ENCODE measurements at places on chromosomes 2 and 18. TPM values are rescaled to one million over a fixed set of nuclear protein-coding genes. Genes with fewer than 3 reads are reported as not detected.

Gene SOX11
- total RNA-seq, result 2.8 TPM

Gene WIPF1
- 20.9 TPM for total RNA-seq

Gene SULT1C4
- 2.4 TPM for total RNA-seq

Gene LHCGR
- total RNA-seq, result 0.24 TPM

Gene EPB41L3
- 14.0 TPM for total RNA-seq

Gene WDR12
- 31.0 TPM for total RNA-seq

Gene MTCL1
- 16.3 TPM for total RNA-seq

Gene DAPL1
- not detected for total RNA-seq

Gene NR4A2
- total RNA-seq, result 1.1 TPM

Gene PIEZO2
- 0.46 TPM for total RNA-seq

Gene RAB11FIP5
- 38.1 TPM for total RNA-seq

Gene WDR54
- total RNA-seq, result 2.6 TPM

Gene FOXD4L1
- not detected for total RNA-seq

Gene TBR1
- 0.05 TPM for total RNA-seq

Gene GRHL1
- 1.1 TPM for total RNA-seq

Gene KIF5C
- total RNA-seq, result 0.73 TPM

Gene SUMO1
- 59.5 TPM for total RNA-seq

Gene SCRN3
- total RNA-seq, result 39.4 TPM

Gene RND3
- total RNA-seq, result 46.9 TPM

Gene CROCC2
- total RNA-seq, result not detected

Gene KCNIP3
- 6.5 TPM for total RNA-seq

Gene SLC16A14
- total RNA-seq, result 2.0 TPM

Gene REEP1
- total RNA-seq, result 21.7 TPM

Gene ADGRF3
- 0.51 TPM for total RNA-seq

Gene NETO1
- 0.83 TPM for total RNA-seq

Gene DLGAP1
- 6.5 TPM for total RNA-seq

Gene DYSF
- total RNA-seq, result 82.8 TPM

Gene TMEM247
- total RNA-seq, result not detected

Gene NPPC
- total RNA-seq, result 0.30 TPM

Gene POTEC
- total RNA-seq, result not detected

Gene ICOS
- not detected for total RNA-seq

Gene SLC4A3
- total RNA-seq, result 396 TPM

Gene CHAC2
- total RNA-seq, result 1.4 TPM

Gene WNT10A
- total RNA-seq, result not detected

Gene CXCR1
- total RNA-seq, result 1.9 TPM

Gene RASGRP3
- 49.4 TPM for total RNA-seq

Data from cardiac septum (tissue), 1 donor.